ENCODE measurements at places on chromosomes 2 and 18.
A peak's percentile ranks its signal among the peaks of the same experiment; 100 is the strongest.

DNA sequence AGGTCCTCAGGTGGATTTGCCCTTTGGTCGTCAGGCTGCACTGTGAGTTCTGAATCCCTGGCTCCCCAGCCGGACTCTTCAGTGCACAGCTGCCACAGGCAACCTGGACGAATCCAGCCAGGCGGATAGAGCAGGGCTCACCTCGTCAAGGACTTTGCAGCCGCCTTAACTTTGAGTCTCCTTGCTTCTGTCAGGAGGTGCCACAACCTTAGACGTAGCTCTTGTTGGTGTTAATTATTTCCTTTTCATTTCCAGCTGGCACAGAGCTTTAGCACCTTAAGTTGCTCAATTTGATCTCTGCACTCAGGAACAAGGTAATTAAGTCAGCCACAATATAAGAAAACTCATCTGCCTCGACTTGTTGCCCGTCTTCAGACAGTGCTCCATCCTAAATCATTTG, 17.7 kb downstream of the SMIM21 start:
- no peak for DNase-seq

DNA sequence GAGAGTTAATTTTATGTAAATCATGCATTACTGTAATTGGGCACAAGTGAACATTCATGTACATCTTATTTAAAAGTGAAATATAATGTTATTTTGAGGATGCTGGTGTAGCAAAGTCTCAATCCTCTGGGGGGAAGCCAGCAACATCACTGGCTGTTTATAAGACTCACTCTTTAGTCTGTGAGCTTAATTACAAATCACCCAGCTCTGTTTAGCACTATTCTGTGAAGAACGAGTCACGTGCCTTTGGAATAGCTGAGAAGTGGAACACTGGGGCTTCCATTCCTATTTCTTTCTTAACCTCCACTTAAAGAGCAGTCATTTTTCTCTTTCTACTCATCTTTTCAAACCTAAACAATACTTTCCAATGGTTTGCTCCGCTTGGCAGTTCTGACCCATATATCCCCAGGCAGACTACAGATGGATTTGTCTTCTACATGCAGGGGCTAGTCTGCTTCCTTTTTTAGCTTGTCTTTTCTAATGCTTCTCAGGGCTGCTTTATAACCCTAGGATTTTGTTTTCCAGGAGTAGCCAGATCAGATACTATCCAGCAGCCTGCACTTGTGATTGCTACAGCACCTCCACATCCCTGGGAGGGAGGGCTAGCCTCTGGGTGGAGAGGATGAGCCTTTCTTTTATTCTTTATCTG, 95.3 kb upstream of the CAVIN2 start:
- DNase-seq = no peak

DNA sequence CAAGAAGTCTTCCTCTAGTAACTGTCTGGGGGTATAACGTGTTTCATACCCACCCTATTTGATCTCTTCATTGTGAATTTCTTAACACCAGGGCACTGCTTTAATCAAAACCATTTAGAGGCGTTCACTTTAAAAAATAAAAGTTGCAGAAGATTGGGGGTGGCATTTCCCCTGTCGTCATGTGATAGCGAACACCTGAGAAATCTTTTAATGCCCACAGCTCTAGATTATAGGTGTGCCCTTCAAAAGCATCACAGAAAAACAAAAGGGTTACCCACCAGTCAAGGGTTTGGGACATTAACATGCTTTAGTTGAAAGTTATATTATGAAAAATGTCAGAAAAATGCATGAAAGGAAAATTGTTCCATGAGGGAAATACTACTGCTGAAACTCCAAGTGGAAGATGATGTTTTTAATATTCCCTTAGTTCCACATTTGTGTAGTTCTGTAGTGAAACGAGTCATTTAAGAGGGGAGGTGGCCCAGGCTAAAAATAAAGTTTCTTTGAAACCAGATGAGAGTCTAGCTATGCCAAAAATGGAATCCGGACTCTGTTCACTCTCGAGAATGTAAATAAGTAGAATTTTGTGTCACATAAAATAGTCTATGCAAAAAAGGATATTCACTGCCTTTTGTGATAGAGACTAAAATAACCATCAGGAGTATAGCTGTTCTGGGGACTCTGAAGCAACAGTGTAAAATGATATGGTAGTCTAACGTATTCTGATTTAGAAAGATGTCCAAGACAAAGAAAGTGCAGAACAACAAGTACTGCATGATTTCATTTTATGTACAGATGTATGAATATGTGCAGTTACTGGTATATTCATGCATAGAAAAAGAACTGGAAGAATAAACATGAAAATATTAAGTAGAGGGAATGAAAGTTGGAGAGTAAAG, 95.3 kb downstream of the TMEM247 start:
- DNase-seq = no peak

- DNase-seq = no peak
Measured at GRCh38 chr2:71791061-71791450, 337.7 kb downstream of the DYSF start.

- DNase-seq = no peak
Measured at GRCh38 chr2:47354013-47354847, 48.7 kb upstream of the MSH2 start.

GRCh38 chr2:223751012-223751411, 86.4 kb downstream of the AP1S3 start:
- no peak for DNase-seq

GRCh38 chr2:28568036-28568435, 72.2 kb downstream of the PLB1 start:
- no peak for DNase-seq

GRCh38 chr2:166411473-166412230, 35.9 kb upstream of the SCN9A start:
- no peak for DNase-seq

- no peak for DNase-seq
Measured at GRCh38 chr18:13791181-13791580, 32.8 kb upstream of the MC5R start.

DNA sequence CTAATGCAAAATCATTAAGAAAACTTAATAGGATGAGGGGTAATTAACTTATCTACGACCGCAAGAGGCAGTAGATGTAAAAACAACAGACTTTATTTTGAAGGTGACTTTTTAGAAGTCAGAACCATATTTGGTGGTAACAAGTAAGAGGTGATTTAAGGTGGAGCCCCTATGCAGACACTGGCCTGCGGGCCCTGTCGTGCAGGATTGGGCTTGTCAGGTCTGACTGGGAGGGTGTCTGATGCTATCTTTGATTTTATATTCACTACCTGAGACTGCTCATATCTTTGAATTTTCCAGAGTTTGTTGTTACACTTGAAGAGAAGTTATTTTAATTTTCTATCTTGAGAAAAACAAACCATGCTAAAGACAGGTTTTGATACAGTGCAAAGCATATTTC, 29.1 kb upstream of the SCLY start:
- DNase-seq = no peak

DNA sequence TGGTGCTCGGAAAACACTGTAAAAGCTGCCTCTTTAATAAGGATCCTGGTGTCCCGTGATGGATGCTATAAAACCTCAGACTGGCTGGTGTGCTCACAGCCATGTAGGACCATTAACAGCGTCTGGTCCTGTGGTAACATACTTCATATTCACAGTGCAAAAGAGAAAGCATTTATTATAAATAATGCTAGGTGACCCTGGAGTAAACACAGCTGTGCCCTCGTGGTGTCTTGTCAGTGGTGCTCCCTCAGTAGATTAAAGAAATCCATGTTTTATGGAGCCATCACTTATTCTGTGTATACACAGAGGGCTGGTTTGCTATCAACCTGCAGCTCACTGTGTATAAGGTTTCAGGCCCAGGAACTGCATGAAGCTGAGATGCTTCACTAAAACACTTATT, 106.9 kb downstream of the CDK15 start:
- DNase-seq = no peak

GRCh38 chr2:161424394-161424769, 8.3 kb downstream of the TBR1 start:
- no peak for DNase-seq

GRCh38 chr2:219332542-219332941, at the start of gene RESP18:
TSS of gene RESP18 (minus strand) at chr2:219332744.
- DNase-seq = no peak

GRCh38 chr2:101998896-101999789, 7.4 kb downstream of the IL1R2 start:
- no peak for DNase-seq

- no peak for DNase-seq
Measured at GRCh38 chr2:159913900-159914299, 115.9 kb upstream of the CD302 start.

DNA sequence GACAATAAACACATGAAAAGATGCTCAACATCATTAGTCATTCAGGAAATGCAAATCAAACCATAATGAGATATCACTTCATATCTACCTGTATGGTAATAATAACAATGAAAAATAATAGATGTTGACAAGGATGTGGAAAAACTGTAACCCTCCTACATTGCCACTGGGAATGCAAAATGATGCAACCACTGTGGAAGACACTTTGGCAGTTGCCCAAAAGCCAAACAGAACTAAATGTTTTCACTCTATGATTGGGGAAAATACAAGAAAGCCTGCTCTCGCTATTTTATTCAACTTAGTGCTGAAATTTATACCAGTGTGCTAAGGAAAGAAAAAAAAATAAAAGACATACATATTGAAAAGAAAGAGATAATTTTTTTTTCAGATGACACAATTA, 934.5 kb downstream of the CNTNAP5 start:
- peak; percentile 34 for DNase-seq

- DNase-seq = no peak
Measured at GRCh38 chr2:224816816-224817215, 100.7 kb upstream of the CCDC195 start.

DNA sequence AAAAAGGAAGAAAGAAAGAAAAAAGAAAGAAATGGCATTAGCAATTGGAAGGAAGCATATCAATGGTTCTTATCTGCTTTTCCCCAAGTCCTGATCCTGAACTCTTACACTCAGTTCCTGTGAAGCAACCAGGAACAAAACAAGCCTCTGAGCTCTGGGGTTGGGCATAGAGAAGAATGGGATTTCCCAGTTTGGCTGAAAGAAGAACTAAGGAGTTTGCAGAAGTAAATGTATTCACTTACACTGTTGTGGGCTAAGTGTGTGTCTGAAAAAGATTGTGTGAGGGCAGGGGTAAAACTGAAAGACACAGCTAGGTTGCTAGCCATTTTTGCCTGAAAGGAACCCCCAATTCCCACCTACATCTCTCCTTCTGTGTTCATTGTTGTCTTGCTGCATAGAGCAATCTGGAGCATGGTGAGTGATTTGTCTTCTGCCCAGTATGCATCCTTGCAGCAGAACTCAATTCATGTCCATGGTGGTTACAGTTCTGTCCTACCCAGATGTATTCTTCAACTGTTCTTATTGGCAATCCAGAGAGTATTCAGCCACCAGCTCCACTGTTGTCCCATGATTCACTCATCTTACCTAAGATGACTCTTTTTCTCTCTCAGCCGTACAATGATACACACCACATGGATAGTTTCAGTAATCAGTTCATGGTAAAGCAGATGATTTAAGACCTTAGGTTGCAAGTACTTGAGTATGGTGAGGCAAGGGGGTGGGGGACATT, 348.7 kb downstream of the ARHGAP15 start:
- no peak for DNase-seq

DNA sequence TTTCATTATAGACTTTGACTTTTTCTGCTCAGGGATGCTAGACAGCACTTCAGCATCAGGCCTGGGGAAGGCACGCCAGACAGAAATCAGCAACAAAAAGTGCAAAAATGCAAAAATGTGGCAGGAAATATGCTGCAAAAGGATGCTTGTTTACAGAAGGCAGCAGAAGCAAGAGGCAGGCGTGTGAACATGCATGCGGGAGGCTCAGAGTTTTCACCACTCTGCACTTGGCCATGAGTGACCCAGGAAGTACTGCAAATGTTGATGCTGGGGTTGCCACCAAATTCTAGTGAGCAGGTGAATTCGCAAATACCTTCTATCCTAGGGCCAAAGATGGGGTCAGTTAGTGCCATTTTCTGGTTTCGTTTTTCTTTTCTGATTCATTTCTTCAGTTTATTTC, 55.5 kb upstream of the ALKAL2 start:
- no peak for DNase-seq

DNA sequence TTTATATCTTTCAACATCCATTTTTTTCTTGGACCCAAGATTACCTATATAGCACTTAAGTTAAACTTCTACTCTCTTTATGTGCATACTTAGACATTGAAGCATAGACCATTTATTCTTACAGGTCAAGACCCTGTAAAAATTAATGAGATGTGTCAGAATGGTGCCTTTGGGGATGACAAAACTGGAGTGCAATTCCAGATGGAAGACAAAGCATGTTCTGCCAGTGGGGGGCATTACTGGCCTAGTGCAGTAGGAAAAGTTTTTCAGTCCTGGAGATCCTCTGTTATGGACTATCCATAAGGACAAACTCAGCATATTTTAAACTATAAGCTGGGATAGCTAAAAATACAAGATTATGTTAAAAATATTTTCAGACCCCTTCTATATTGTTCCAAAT, 57.8 kb upstream of the MMADHC start:
- no peak for DNase-seq

DNA sequence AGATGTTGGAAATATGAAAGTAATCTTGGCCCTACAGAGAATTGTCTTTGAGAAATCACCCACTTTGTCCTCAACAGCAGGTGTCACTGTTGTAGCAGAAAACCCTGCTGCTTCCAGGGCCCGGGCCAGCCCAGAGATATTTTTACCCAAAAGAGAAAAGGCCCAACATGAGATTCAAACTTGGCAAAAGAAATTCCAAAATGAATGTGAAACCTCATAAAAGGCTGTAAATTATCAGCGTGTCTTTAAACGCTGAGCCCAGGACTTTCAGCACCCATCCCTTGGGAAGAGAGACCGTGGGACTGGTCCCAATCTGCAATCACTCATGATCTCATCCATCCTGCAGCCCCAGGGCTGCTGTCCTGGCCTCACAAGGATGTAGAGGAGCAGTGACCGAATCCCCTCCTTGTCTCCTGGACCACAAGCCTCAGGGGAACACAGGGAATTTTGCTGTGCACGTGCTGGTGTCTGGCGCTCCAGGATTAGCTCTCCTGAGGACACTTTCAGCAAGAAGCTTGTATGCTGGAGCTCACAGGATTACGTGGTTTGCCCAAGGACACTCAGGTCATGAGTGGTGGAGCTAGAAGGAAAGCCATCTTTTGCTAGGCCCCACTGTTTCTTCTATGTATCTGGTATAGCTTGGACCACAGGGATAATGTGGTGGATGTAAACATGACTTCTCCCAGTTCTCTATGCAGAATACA, 202.1 kb downstream of the RNF144A start:
- peak; percentile 46 for DNase-seq

GRCh38 chr2:229133155-229133772, 137.8 kb downstream of the PID1 start:
- DNase-seq = peak; percentile 68

DNA sequence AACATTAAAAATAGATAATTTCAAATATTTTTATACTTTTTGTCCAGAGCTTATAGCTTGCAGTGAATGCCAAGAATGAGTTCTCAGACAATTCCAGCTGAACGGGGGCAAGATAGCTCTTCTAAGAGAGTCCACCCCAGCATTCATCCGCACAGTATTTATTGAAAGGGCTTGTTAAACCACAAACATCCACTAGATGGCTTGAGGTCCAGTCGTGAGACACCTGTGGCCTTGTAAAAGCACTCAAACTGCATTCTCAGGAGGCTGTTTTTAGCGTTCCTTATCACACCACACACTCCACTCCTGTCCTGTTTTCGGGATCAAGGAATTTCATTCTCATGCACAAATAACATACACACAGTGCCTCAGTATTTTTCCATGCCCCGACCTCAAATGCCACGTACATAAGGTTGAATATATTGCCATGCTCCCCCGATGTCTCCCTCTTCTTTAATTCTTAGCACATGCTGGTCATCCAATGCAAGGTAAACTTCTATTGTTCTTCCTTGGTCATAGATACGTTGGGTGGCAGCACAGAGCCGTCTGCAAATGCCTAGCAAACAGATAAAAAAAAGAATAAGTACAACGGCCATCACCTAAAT, 47.4 kb downstream of the DNAJC10 start:
- peak; percentile 30 for DNase-seq

GRCh38 chr2:112152476-112153178, 14.4 kb downstream of the FBLN7 start:
- no peak for DNase-seq
